ENCODE measurements at places on chromosomes 5 and 9. TPM values are rescaled to one million over a fixed set of nuclear protein-coding genes. Genes with fewer than 3 reads are reported as not detected.

PCDHA9 gene
- total RNA-seq: 2.3 TPM

ADAMTSL2 gene
- 9.4 TPM for total RNA-seq

CCL27 gene
- 3.1 TPM for total RNA-seq

IFNA21 gene
- not detected for total RNA-seq

STKLD1 gene
- 8.4 TPM for total RNA-seq

NMUR2 gene
- 5.0 TPM for total RNA-seq

FBP1 gene
- 4.1 TPM for total RNA-seq

APBA1 gene
- 7.7 TPM for total RNA-seq

ADAMTS12 gene
- 9.3 TPM for total RNA-seq

ANKRD18A gene
- total RNA-seq: 80.2 TPM

RNF183 gene
- total RNA-seq: 1.9 TPM

TTC23L gene
- total RNA-seq: 28.2 TPM

GFI1B gene
- total RNA-seq: 9.7 TPM

DOK3 gene
- 18.7 TPM for total RNA-seq

DIPK1B gene
- total RNA-seq: 28.7 TPM

ADCY2 gene
- 18.5 TPM for total RNA-seq

PCDHB4 gene
- total RNA-seq: 2.4 TPM

AK8 gene
- total RNA-seq: 15.0 TPM

CKMT2 gene
- 25.4 TPM for total RNA-seq

OR13C4 gene
- total RNA-seq: not detected

SYK gene
- 30.8 TPM for total RNA-seq

Data from testis (tissue), 5 donors.